Fibroblast of villous mesenchyme (primary cell): ENCODE measurements at places on chromosomes 5 and 9.

DNA sequence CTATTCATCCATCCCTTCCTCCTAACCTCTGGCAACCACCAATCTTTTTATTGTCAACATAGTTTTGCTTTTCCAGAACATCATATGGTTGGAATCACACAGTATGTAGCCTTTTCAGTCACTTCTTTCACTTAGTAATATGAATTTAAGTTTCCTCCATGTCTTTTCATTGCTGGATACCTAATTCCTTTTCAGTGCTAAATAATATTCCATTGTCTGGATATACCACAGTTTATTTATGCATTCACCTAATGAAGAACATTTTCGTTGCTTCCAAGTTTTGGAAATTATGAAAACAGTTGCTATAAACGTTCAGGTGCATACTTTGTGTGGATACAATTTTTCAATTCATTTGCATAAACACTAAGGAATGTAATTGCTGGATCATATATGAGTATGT, 70.7 kb upstream of the FNIP1 start:
- no peak for DNase-seq

DNA sequence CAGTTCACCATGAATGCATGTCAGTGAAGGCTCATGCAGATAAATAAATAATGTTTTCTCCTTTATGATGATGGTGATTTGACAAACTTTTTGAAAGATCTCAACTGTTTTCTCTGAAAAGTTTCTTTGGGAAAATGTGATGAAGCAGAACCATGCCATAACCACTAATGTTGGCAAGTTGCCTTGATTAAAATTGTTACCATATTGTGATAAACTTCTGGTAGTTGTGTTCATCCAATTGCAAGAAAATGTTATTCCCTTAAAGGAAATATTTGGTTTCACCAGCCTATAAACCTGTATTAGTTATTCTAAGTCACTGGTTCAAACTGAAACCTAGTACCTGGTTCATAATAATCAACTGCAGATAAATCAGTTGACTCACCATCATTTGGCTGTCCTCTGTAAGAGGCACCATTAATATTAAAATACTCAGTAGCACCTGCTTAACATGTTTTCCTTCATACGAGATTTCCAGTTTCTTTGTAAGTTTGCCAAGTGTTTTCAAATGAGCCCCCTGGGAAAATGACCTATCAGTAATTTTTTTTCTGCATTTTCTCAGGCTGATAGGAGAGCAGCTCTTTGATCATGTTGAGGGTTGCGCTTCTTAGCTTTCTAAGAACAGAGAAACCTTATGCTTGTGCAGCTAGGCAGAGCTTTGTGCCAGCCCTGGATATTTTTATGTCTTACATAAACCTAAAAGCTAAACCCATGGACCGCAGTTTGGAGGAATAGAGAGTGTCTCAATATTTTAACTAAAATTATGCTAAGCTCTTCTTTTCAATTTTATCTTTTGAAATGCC, 88.0 kb downstream of the LURAP1L start:
- no peak for DNase-seq

- DNase-seq, result no peak
These were observed 173.7 kb upstream of the KIF2A start for GRCh38 chr5:62132276-62132675.

DNA sequence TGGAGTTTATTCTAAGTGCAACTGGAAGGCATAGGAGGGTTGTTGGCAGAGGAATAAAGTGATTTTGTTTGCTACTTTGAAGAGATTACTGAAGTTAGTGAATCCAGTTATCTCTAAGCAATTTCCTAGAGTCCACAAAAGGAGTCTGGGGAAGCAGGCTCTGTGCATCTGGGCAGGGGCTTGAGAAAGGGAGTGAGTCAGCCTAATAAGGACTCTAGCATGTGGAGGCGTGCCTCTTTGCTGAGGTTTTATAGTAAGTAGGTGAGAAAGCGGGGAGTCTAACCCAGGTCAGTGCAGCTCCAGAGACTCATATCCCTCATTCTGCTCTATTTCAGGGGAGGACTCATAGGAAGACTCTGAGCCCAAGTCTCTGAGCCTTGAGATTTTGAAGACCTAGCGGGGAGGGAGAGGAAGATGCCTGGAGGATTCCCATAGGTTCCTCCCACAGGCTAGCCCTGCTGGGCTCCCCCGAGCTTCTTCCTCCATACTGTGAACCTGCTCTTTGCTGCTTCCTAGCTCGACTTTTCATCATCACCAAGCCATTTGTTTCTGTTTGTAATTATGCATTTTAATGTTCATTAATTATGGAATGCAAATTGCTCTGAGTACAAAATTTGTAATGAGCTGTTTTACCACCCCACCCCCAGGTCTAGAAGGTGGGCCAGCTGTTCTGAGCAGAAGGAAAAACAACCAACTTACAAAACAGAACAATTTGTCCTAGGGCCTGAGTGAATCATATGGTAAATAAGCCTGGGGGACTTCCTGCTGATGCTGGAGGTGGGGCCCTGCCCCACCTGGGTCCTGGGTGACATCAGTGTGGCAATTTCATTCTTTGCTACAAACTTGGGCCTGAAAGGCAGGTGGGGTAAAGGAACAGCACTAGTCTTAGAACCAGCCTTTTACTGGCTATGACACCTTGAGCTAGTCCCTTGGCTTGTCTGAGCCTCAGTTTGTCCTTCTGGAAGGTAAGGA, 150.2 kb downstream of the TRIM32 start:
- no peak for DNase-seq

GRCh38 chr5:146051678-146052077, 53.7 kb downstream of the PLAC8L1 start:
- DNase-seq, result no peak

- no peak for DNase-seq
These were observed 8.6 kb downstream of the STC2 start for GRCh38 chr5:173319646-173320045.

DNA sequence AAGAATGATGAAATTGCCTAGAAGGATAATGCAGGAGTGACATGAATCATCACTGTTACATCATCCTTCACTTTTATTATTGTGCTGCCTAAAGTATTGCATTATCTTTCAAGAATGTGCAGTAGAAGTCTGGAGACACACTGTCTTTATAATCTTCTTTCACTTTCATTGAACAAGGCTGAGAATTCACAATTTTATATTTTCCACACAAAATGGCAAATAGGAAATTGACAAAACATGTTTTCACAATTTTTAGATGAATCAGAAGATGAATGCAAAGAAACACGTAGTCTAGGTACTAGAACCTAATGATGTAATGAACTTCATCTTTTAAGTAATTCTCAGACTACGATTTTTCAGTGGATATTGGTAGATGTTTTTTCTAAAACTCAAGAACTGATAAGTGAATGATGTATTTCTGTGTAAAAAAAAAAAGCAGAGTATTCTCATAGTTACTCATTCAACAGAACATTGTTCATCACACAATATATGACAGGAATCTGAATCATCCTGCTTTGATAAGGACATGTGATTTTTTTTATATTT, 131.5 kb upstream of the GRHPR start:
- DNase-seq, result peak; percentile 87

DNA sequence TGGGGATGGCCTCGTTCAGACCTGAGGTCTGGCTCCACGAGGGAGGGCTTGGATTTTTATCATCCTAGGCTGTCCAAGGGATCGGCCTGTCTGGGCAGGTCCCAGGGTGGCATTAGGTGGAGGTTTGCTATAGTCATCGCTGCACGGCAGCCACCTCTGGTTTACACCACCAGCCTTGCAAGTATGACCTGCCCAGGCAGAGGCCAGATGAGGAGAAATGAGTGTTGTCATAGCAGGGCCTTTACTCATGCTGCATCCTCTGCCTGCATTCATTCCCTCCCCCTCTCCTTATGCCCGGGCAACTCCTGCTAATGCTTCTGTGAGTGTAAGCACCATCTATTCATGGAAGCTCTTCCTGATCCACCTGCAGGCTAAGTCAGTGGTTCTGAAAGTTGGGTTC, 15.3 kb upstream of the NDST1 start:
- DNase-seq, result peak; percentile 65

DNA sequence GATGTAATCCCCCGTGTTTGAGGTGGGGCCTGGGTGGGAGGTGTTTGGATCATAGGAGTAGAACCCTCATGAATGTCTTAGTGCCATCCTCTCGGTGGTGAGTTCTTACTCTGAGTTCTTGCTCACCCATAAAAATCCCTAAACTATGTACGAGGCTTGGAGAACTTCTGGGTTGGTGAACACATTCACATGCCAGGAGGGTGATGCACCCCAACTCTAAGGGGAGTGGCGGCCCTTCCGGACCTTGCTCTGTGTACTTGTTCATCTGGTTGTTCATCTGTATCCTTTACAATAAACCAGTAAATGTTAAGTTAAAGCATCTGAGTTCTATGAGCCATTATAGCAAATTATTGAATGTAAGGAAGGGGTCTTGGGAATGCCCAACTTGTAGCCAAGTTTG, 36.0 kb upstream of the RIC1 start:
- no peak for DNase-seq

DNA sequence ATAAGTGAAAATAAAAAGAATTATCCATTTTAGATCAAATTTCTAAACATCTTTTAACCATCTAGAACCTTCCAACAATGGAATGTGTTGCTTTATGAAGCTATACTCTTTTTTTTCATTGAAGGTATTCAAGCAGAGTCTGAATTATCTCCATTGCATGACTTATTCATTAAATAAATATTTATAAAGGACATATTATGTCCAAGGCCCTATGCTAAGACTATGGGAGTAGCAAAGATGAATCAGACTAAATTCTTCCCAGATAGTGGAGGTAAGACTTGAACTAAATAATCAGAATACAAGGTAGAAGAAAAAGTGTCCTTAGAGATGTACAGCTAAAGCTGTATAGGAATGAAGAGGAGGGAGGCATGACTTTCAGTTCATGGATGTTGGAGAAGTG, 215.5 kb upstream of the RGMB start:
- DNase-seq, result no peak

DNA sequence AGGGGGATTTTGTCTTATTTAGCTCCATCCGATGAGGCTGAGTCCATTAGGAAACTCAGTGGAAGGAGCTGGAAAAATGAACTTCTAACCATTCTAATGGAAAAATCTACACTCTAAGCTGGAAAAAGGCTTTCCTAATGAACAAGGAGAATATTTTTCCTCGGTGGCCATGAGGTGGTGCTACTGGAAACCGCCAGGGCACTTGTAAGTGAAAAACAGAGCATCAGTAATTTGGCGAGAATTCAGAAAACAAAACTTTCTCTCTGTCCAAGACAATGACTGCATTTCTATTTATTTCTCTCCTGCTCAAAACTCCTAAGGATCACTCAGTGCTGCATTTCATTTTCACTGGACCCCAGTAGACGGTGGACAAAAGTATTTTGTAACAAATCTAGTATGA, 237.6 kb downstream of the TENT4A start:
- no peak for DNase-seq

- peak; percentile 33 for DNase-seq
These were observed 80.1 kb downstream of the ITGA1 start for GRCh38 chr5:52867809-52868208.

GRCh38 chr9:4713849-4714248, 27.2 kb downstream of the AK3 start:
- DNase-seq, result no peak

DNA sequence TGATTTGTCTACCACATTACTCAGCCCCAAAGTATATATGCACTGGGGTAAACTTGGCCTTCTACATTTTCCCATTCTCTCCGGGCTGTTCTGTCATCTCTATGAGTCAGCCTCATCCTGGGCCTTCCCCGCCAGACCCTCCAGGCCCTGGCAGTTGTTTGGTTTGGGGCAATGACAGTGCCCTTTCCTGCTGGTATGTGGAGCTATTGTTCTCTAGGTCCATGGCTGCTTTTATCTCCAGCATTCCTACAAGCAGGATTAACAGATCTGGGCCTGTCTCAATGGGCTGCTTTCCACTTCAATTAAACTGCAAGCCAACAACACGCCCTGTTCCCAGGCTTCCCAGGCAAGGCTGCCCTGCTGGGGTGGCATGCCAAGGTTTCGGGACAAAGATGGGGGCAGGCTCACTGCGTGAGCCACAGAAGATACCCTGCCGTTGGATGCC, 136.4 kb downstream of the SLIT3 start:
- DNase-seq, result no peak

- no peak for DNase-seq
These were observed 246.7 kb downstream of the GAS1 start for GRCh38 chr9:86700629-86701028.

DNA sequence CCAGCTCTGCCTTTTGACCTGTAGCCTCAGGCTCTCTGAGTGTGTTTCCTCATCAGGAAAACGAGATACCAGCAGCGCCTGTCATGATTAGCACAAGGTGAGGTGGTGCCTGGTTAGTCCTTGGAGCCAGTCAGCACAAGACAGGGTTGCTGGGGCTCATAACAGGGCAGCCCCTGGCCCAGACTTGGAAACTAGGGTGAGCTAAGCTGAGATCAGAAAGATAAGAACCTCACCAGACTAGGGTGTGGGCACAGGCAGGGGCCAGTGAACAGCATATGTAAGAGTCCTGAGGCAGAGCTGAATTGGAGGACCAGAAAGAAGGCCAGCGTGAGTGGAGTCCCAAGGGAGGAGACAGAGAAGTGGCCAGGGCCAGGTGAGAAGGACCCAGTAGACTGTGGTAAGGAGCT, 42.7 kb upstream of the FUBP3 start:
- DNase-seq, result no peak

DNA sequence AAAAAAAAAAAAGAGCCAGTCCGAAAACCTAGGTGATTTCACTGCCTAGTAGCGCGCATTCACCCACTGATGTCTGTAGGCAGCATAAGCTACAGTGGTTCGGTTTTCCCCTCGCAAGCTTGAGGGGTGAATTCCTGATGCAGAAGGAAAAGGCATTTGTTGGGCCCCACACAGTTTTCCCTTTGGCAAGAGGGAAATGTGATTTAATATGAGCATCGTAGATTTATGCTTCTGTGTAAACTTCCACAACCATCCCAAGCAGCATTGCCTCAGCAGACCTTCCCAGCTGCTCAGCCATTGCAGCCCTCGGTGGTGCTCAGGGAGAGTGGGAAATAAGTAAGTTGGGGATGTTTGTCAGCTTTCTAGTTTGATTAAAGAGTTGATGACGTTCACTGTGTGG, 231.5 kb upstream of the PPP1R2B start:
- DNase-seq, result no peak

DNA sequence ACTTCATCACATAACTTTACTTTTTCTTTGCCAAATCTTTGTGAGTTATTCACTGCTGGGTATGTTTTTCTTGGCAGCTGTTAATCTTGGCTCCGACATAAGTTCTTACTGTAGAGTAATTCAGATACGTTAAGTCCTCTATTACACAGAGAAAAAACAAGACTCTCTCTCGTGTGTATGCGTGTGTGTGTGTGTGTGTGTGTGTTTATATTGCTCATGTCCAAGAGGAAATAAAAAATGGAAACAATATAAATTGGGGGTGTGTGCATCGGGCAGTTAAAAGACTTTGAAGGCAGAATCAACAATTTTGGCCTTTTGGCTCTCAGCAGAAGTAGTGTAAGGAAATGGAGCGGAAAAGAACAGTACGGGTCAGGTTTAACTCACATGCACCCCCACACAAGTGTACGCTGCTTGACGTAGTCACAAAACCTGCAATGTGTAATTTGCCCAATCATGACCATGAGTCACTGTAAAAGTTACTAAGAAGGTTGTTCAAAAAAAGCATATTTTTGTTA, 67.2 kb upstream of the IFNE start:
- peak; percentile 92 for DNase-seq

GRCh38 chr5:74916831-74917710, 50.9 kb upstream of the FAM169A start:
- peak; percentile 9 for DNase-seq

- DNase-seq, result no peak
These were observed 466.3 kb downstream of the GADD45G start for GRCh38 chr9:90070931-90071660.
